AG10803 (cell line): ENCODE measurements at places on chromosomes 7 and 10.

GRCh38 chr10:78348411-78349164 lies 314.9 kb downstream of the RPS24 start:
- DNase-seq: no peak

DNA sequence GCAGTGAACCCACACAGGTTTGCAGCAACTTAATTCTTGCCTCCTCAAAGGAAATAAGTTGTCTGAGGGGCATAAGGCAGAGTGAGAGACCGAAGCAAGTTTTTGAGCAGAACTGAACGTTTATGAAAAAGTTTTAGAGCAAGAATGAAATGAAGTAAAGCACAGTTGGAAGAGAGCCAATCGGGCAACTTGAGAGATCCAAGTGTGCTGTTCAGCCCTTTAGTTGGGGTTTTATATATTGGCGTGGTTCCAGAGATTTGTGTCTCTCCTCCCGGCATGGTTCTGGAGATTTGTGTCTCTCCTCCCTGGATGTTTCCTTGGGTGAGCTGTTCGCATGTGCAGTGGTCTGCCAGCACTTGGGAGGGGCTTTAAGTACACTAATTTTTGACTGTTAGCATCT lies 141.4 kb upstream of the DGKB start:
- no peak for DNase-seq

DNA sequence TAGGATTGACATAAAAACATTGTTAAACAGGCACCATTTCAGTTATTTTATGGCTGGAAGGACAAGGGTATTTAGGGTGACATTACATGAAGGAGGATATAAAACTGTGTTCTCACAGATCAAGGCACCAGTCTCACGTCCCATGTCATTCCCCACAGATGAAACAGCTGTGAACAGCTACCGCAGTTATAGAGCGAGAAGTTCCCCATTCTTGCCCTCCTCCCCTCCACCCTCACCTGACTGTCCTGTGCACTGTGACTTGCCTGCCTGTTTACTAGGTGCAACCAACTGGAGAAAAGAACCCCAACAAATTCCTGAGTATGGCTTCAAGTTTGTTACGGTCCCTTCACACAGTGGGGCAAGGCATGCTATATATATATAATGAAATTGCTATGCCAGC lies 141.6 kb downstream of the SND1 start:
- no peak for DNase-seq

GRCh38 chr10:91493313-91493712 lies 83.2 kb downstream of the HECTD2 start:
- DNase-seq: peak; percentile 59

GRCh38 chr7:151565541-151565940 lies 45.8 kb upstream of the RHEB start:
- DNase-seq: peak; percentile 46

DNA sequence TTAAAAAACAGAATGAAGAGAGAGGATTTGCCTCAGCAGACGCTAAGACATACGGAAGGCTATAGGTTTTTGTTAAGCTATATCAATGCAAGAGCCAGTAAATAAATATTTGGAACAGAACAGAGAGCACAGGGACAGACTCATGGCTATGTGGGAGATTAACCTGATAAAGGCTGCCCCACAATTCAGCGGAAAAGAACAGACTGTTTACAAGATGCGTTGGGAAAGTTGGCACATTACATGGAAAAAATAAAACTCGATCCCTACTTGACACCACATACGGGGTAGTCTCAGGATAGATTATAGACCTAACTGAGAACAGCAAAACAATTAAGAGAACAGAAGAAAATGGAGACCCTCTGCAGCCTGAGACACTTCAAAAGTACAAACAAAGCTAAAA lies 10.8 kb downstream of the KCNH2 start:
- no peak for DNase-seq

GRCh38 chr7:119758254-119758653 lies 514.7 kb upstream of the KCND2 start:
- DNase-seq: no peak

GRCh38 chr7:111320133-111320532 lies 229.2 kb downstream of the LRRN3 start:
- no peak for DNase-seq

GRCh38 chr10:43273543-43273942 lies 6.7 kb upstream of the RASGEF1A start:
- no peak for DNase-seq

GRCh38 chr7:150368884-150369747 lies 494 bp downstream of the REPIN1 start:
- DNase-seq: peak; percentile 78

DNA sequence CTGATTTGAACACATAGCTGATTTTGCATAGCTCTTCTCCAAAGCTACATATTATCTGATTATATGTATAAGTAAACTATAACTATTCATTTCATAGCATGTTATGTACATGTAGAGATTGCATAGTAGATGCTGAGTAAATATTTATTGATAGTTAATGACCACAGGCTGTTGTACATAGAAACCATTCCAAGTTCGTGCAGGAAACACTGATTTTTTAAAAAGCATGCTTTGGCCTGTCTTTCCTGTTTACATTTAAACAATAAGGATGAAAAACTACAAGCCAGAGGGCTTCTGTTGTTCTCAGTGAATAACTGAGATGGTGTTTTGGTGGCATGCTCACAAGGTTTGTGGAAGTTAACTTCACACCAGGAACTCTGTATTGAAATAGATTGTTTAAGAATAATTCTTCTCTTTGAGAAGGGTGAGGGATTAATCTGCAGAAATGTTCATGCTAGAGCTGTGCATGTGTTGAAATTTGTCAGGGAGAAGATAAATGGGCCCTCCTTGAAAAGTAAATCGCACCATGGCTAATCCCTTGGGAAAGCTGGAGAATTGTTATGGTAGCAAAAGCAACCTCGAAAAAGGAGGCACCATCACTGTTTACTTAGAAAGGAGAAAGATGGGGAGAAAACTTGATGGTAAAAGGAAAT lies 120.2 kb upstream of the SP8 start:
- no peak for DNase-seq

- peak; percentile 25 for DNase-seq
Observed at GRCh38 chr10:44864051-44864450, 47.1 kb upstream of the TMEM72 start.
